ENCODE measurements at places on chromosomes 12 and 14.

- DNase-seq, result no peak
Measured at GRCh38 chr12:47346251-47347019, 266.7 kb upstream of the AMIGO2 start.

DNA sequence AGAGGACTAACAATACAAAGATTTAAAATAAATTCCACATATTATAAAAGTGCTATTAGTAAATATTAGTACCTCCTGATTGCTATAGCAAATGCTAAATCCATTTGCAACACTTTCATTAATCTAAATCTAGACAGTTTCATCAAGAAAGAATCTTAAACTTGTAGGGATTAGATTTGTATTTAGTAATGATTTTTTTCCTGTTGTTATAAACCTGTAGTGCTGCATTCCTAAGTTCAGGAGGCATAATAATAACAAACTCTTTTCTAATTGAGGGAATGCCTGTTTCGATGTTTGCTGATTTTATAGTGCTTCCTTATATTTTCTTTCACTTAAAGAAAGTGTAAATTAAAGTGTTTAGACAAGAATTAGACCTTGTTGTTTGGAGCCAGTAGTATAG, 166.1 kb downstream of the FOXA1 start:
- no peak for DNase-seq

GRCh38 chr14:105839425-105840265, 313.3 kb downstream of the TMEM121 start:
- DNase-seq, result no peak

DNA sequence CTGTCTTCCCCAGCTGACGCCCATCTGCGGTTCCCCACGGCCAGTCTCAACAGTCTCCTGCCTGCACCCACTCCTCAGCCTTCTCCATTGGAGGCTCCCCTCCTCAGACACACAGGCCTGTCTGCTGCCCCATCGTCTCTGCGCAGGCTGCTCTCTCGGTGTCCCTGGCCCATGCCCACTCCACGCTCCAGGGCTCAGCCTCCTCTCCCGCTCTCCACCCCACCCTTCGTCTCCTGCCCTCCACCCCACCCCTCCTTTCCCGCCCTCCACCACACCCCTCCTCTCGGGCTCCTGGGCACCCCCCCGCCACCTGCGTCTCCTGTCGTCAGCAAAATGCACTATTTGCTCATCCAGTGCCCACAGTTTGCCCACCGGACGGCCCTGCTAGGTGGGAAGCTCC, 119.6 kb upstream of the DIO3 start:
- DNase-seq, result no peak

DNA sequence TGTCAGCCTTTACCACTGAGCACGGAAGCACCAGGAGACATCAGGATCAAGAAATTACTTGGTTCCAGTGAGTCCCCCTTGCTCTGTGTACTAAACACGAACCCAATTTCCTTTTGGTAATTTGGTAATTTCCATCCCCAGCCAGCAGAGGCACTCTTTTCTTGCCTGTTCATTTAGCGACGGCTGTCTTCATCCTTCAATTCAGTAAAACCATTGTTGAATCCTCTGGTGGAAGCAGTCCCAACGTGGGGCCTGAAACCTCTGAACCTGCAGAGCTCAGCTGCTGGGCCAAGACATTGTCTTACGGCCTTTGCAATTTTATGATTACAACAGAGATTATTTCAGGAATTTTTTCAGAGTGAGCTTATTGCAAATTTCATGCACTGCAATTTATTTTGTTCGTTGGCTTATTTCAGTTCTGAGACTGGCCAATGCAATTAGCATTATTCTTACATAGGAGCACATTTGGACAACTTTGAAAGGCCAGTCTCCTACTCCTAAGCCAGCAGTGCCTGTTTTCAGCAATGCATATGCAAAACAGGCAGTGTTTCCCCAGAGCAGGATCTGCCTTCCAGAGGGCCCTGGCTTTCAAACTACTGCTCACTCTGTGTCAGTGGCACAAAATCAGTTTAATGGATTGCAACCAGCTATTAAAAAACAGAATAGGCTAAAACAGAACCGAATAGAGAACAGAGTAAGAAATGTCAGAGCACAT, 372.9 kb upstream of the TMEM132C start:
- no peak for DNase-seq

DNA sequence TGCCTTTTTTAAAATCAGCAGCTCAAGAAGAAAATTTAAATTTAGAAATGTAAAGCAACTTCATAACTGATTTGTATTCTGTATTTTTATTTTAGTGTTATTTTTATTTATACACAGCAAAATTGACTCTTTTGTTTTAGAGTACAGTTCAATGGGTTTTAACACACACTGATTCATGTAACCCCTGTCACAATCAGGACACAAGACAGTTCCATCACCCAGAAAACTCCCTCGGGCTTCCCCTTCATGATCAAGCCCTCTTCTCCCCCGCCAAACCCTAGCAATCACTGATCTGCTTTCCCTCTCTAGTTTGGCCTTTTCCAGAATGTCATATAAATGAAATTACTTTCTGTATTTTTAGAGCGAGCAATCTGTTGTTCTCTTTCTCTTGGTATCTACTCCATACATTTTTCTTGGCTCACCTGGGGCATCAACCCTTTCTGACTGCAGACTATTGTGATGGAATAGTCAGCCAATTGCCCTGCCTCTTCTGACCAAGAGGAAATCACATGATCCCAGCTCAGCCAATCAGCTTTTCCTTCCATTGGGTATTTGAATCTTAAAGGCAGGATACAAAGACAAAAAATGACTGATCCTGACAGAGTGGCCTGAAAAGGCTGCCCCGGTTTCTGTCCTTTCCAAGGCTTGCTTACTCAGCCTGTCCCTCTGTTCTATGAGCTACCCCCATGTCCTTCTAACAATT, 5.3 kb downstream of the SLC5A8 start:
- DNase-seq, result no peak

- DNase-seq, result no peak
Measured at GRCh38 chr12:131194166-131194565, 240.5 kb downstream of the ADGRD1 start.

- DNase-seq, result no peak
Measured at GRCh38 chr14:27366596-27366995, 768.8 kb upstream of the NOVA1 start.

DNA sequence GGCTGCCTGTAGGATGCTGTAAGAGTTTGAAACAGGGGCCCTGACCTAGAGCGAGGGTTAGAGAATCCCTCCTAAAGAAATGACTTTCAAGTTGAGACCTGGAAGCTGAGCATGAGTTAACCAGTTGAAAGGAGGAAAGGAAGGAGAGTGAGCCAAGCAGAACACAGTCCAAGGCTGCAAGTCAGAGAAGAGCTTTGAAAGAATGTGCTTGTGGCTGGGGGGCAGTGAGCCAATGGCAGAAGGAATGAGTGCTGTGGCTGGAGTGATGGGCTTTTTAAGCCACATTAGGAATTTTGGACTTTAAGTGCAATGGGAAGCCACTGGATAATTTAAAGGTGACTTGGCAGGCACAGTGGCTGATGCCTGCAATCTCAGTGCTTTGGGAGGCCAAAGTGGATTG, 18.1 kb downstream of the CDKN1B start:
- DNase-seq, result no peak

DNA sequence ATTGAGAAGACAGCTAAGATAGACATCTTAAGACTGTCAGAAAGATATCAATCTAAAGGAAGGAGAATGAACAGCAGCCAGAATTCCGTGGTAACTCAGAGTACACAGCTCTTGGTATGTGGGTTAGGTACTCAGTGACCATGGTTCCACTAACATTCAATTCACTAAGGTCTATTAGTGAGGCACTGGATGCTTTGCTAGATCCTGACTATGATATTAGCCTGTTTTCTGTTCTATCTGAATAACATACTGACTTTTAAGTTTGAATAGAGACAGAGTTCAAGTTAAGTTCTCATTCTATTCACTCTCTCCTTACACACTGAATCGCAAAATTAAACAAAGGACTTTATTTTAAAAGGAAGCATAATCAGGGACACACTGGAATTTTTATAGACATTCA, 106.4 kb downstream of the PRKD1 start:
- no peak for DNase-seq

DNA sequence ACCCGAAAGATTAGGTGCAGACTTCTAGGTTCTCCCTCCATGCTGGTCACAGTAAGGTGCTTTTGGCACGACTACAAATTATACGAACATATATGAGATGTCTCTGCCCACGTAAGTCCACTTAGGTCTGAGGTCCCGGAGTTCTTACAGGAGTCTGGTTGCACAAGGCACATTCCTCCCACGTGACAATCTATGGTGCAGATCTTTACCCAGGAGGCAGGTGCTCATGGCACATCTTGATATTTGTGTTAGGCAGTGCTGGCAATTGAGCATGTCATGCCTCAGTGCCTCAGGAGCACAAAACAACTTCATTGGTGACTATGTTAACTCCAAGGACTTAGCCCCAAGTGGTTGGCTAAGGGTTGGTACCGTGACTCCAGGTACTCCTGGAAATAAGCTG, 92.0 kb upstream of the AMN1 start:
- no peak for DNase-seq

- DNase-seq, result no peak
Measured at GRCh38 chr12:92472201-92472600, 230.6 kb upstream of the PLEKHG7 start.

DNA sequence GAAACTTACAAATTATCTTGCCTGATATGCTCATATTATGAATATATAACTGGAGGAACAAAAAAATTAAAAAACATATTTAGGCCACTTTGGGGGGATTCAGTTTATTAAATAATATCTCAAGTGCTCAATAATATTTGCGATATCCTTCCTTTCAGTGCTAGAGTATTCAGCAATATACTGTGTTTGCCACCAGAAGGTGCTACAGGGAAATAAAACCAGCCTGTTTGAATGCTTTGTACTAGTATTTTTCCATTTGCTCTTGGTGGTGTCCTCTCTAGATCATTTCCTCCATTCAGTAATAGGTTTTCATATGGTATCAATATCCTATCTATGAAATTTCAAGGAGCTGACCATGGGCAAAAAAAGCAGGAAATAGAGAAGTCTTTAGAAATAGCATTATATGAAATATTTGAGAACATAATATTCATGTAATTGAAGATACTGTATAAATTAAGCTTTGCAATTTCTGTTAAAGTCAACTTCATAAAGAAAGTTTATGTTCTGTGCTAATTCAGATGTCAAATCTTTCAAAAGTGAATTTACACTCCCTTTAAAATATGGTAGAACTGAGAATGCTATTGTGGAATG, 106.2 kb upstream of the NAV3 start:
- no peak for DNase-seq

GRCh38 chr14:25049568-25050268, at the start of gene STXBP6:
TSS of gene STXBP6 (minus strand) at chr14:25050147. CDS start at chr14:24974818, 75,329 bp downstream.
- no peak for DNase-seq

DNA sequence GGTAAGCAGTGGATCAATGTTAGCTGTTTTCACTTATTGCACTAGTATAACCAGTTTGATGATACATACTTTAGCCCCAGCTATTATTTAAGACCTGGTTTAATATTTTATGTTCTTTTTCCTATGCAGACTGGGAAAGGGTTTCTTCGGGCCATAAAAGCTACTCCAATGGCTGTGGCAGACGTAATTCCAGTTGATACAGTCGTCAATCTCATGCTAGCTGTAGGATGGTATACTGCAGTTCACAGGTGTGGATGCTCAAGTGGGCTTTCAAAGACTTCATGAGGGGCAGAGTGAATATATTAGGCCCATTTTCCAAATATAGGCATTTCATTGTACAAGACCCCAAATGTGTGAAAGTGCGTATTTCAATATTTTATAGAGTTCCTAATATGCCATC, 70.1 kb downstream of the ERGIC2 start:
- no peak for DNase-seq

DNA sequence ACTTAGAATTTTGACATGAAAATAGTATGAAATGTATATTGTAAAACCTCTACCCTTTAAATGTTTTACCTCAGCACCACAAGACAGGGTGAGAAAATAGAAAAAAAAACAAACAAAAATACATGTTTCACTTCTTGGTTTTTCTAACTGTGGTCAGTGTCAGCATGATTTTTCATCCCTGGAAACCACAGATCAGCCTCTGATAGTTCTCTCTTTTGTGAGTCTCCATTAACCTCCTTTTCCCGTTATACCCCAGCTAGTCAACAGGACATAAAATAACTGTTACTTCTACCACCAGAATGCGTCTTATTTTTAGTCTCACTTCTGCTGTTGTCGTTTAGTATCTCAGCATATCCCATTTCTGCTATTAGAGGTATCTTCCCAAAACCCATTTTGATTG, 48.3 kb upstream of the KCNMB4 start:
- DNase-seq, result no peak

- no peak for DNase-seq
Measured at GRCh38 chr12:93853698-93854478, 176.7 kb downstream of the CRADD start.

DNA sequence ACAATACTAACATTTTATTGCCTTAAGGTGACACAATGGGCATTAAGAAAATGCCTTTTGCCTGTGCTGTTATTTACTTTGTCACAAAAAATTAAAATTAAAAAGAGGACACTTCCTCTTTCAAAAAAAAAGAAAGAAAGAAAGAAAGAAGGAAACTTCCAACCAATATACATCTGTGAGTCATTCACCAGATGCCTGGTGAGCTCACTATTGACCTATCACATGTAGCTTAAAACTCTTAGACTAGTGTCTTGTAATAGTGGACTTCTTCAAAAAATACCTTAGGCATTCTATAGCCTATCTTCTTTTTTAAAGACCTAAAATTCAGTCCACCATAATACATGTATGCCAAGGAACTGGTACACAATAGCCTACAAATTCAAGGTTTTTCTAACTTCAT, 4.9 kb upstream of the SOX5 start:
- DNase-seq, result no peak

GRCh38 chr14:55638665-55639064, 58.7 kb downstream of the KTN1 start:
- no peak for DNase-seq

DNA sequence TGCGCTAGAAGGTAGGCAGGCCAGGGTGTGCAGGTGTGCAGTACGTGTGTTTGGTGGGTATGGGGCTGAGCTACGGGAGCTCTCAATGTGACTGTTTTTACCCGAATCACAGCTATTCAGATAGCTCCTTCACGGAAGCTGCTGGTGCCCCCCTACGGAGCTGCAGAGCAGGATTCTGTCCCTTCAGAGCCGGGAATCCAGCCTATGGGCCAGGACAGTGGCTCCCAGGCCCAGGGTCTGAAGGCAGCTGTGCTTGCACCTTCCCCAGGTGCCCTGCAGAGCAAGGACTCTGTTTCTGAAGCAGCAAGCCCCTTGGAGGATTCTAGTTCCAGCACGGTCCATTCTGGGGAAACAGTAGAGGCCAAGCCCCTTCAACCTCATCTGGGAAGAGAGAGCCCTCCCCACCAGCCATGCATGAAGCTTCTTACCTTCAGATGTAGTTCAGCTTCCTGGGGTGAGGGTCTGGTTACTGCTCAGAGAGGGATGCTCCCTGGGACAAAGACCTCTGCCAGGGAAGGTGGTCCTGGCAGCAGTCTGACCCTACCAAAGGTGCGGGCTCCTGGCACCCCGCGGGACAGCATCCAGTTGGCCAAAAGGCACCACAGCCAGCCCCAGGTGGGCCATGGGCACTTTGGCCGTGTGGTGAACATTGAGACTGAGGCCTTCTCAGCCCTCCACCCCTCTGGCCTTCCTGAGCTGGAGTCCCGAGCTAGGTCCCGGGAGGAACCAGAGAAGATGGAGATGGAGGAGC, 29.1 kb downstream of the PLEKHH1 start:
- DNase-seq, result no peak

GRCh38 chr14:66085224-66085623, 400.9 kb upstream of the CCDC196 start:
- DNase-seq, result no peak

All from activated CD4-positive, CD25-positive, alpha-beta regulatory T cell treated with anti-CD3 and anti-CD28 coated beads, Interleukin-2, amount 50 U/mL, for 16 hours (primary cell).